CD4-positive, alpha-beta T cell treated with Interleukin-6 at 100 ng/mL for 8 hours (primary cell): ENCODE measurements at places on chromosomes 7 and 10.

- no peak for DNase-seq
These were observed 9.5 kb downstream of the CYREN start for GRCh38 chr7:135160858-135161653.

DNA sequence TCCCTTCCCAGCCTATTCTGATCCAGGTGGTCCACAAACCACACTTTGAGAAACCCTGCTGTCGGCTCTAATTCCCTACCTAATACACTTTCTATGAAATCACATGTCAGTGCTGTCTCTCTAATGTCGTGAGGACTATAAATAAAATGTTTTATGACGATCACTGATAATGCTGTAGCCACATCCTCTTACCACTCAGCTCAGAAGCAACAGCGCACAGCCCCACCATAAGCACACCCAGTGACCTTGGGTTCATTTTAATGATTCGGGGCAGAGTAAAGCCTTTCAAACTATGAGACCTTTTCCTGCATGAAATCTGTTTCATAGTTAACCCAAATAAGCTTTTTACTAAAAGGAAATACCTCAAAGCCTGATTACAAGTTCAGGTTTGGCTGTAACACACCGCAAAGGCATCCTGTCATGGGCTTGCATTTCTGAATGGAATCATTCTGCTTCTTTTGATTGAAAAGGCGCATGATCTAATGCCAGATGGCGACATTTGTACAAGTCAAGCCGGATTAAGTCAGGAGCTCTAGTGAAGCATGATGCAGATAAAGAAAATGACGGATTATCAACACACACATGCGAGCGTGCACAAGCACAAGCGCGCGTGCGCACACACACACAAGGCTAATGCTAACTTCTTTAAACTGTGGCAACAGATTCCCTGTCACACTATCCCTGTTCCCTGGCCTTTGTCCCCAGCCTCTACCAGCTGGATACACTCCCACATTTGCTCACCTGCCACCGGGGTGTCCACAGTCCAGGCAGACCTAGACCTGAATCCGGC is 180.5 kb upstream of the PDE1C start:
- no peak for DNase-seq

DNA sequence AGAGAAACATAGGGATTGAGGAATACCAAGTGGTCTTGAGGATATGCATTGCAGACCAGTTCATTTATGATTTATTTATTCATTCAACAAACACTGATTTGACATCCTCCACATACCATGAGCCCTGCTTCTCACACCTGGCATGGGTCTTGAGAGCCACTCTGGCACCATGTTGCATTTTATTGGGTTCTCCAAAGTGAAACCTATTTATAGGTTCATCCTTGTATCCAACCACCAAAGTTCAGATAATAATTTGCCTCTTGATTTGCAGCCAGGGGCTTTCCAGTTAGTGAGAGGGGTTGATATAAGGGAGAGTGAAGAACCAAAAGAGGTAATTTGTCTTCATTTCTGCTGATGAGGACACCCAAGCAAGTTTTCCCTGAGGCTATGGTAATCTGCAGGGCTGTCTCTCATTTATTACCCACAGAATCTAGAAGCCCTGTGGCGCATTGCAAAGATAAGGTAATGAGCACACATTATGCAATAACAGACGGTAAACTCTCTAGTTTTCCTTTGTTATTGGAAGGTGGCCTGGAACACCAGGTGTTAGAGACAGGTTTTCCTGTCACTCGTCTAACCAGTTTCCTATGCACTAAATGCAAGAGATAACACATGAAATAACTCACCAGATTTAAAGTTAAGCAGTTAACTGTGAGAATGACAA is 28.8 kb upstream of the ICA1 start:
- no peak for DNase-seq

DNA sequence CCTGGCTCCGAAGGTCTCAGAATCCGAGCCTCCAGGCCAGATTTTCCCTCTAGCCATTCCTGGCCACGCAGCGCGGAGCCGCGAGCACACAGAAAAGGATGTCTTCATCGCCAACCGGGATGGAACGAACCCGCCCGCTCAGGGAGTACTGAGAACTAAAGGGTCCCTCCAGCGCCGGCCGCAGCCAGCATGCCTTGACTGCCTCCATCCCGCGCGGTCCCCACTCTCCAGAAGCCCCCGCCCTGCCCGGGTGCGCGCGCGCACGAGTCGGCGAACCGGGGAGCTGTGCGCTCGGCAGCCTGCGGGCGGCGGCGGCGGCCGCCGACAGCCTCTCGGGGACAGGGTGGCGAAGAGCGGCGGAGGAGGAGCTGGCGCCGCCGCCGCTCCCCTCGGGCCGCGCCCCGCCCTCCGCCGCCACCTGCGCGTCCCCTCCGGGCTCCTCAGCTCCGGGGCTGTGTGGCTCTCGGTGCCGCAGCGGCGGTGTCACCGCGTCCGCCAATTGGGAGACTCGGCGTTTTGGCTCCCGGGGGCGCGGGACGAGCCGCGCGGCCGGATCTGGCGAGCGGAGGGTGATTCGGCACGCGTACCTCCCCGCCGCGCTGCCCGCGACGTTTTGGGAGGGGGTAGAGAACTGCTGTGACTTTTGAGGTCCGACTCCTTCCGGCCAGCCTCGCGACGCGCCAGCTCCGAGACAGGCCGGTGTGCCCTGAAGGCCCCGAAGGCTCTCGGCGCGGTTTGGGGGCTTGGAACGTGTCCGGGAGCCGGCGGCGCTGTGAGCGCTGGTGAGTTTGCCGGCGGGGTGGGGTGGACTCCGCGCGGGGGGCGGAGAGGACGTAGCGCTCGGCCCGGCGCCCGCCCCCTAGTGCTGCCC is 453 bp upstream of the GALNT17 start:
- DNase-seq = no peak

- DNase-seq = no peak
These were observed 166.7 kb upstream of the PRKCQ start for GRCh38 chr10:6746782-6747181.

- DNase-seq = no peak
These were observed 530.1 kb upstream of the FOXK1 start for GRCh38 chr7:4151926-4152549.
